Activated naive CD4-positive, alpha-beta T cell treated with Interleukin-2 at 50 U/mL for 16 hours (primary cell): ENCODE measurements at places on chromosomes 1 and 21.

DNA sequence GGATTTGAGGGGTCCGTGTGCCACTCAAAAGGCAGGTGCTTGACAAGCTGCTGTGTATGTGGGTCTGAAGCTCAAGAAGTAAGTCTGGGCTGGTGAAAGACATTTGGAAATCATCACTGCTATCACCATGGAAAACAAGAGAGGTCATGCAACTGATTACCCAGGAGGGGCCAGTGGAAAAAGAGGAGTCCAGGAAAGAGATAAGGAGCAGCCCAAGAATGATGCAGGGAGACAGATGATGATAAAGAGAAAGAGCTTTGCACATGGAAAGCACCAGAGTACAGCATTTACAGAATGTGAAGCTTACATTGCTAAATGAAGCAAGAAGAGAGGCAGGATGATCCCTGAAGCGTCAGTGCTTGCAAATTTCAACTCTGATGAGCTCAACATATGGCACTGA lies 203.2 kb downstream of the SETD4 start:
- no peak for DNase-seq

DNA sequence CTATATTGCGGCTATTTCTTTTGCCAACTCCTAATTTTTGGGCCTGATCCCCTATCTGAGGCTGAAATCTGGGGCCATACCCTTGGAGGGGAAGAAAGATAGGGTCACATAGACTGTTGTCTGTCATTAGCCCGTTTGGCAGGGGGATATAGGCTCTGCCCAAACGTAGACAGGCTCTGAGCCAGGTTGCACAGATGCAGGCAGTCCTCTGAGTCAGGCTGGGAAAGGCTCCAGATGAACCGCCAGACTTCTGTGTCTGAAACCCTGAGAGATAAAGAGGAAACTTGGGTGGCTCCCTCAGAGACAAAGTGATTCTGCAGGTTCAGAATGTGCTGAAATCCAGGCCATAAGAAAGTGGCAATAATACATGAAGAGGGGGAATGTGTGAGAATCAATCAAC lies 4.0 kb upstream of the CAP1 start:
- DNase-seq = no peak

DNA sequence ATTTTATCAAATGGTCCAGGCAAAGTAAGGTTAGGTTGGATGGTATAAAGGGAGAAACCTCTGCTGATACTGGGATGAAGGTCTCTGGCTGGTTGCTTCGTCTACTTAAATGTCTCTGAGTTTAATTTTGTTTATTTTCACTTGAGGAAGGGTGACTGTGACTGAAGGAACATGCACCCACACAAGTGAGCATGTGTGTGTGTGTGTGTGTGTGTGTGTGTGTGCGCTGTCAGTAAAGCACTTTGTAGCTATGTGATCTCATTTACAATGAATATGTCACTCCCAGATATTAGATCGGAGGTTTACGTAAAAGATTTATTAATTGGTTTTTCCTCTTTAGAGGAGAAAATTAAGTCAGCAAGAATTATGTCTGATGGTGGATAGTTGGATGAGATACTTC lies 4.4 kb downstream of the FOXD2 start:
- no peak for DNase-seq

DNA sequence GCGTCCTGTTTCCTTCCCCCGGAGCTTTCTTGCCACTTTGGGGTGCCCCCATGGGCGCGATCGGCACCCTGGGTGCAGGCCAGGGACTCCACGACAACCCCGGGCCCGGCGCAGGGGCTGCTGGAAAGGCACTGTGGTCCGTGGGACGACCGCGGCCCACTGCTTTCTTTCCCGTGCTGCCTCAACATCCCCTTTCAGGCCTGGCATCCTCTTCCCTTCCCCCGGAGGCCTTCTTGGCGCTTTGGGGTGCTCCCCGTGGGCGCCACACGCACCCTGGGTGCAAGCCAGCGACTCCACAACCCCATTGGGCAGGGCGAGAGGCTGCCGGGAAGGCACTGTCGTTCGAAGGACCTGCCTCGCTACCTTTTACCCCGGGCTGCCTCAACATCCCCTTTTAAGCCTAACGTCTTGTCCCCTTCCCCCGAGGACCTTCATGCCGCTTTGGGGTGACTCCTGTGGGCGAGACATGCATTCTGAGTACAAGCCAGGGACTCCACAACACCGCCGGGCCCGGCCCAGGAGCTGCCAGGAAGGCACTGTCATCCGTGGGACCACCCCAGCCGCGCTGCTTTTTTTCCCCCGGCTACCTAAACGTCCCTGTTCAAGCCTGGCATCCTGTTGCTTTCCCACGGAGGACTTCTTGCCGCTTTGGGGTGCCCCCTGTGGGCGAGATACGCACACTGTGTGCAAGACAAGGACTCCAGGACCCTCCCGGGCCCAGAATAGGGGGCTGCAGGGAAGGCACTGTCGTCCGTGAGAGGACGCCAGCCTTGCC lies 137.8 kb downstream of the LIPI start:
- DNase-seq = no peak

- no peak for DNase-seq
These were observed 24.0 kb upstream of the CPT2 start for GRCh38 chr1:53172426-53173128.

DNA sequence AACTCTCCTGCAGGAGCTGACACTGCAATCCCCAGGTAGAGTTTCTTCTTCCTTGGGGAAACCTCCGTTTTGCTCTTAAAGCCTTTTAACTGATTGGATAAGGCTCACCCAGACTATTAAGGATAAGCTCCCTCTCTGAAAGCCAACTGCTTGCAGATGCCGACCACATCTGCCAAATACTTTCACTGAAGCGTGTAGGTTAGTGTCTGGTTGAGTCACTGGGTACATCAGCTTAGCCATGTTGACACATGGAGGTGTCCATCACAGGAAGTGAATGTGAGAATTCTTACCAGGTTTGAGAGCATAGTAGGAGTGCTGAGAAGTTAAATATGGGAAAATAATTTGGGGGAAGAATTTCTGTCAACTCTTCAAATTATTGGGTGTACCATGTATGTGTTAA lies 202.0 kb downstream of the AJAP1 start:
- DNase-seq = no peak

DNA sequence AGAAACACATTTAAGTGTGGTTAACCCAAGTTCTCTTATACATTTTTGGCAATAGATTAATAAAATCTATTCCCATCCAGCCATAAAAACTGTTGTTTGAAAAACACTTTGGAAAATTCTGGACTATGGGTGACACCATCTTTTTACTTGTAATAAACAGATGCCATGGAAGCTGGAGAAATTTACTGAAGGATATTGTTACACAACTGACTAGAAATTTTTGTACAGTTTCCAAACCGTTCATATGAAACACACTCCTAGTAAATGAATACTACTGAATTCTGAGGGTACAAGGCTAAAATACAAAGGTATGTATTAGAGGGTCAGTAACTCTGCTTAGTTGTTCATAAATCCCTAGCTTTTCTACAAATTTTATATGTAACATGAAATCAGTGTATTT lies 48.7 kb downstream of the TRIM33 start:
- DNase-seq = no peak

- DNase-seq = no peak
These were observed 19.1 kb upstream of the PINK1 start for GRCh38 chr1:20614131-20614579.

DNA sequence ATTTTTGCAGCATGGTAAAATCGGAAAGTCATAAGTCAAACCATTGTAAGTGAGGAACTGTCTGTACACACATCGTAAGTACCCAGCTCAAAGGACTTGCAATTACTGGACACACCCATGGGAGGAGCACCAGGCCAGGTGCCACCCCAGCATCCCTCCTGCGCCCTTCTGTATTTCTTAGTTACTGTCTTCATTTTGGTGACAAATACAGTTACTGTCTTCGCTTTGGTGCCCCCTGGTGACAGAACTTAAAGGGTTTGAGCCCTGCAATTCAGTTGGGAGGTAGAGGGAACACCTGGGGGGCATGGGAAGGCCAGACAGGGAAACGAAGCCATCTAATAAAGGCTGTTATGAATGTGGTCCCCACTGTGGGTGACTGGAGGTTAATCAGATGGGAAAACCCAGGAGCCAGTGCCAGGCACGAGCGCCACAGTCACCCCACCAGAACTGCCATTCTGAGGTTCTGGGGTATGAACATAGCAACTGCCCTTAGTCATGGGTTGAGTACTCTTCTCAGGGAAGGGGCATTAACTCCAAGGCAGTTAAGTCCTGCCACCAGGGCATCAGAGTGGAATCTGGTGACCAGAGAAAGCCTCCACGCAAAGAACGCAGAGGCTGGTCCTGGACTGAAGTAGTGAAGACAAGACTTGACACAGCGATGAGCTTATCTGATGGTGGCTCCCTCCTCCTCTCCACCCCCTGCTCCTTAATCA lies 612.9 kb downstream of the PTPRU start:
- peak; percentile 21 for DNase-seq

GRCh38 chr1:99069146-99069545 lies 64.5 kb upstream of the PLPPR5 start:
- no peak for DNase-seq

- DNase-seq = no peak
These were observed 348.8 kb upstream of the DAB1 start for GRCh38 chr1:57772580-57773195.

- DNase-seq = no peak
These were observed 148.4 kb downstream of the SYT2 start for GRCh38 chr1:202561726-202562443.

- DNase-seq = no peak
These were observed 78.1 kb downstream of the KIF26B start for GRCh38 chr1:245232931-245233330.

DNA sequence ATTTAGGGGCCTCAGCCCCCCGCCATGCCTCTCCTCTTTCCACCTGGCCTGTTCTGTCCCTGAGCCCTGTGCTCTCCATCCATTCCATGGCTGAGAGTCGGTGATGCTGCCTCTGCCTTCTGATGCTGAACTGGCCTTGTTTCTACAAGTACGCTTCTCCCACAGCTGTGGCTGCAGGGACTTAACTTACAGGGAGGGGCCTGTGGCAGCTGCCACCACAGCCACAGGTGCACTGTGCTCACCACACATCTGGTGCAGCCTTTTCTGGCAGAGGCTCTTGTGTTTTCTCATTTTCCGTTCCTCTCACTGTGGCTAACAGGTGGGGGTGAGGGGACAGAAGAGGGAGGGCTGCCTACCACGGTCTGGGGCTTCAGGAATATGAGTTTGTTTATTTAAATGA lies 4.2 kb downstream of the FMO1 start:
- DNase-seq = no peak

DNA sequence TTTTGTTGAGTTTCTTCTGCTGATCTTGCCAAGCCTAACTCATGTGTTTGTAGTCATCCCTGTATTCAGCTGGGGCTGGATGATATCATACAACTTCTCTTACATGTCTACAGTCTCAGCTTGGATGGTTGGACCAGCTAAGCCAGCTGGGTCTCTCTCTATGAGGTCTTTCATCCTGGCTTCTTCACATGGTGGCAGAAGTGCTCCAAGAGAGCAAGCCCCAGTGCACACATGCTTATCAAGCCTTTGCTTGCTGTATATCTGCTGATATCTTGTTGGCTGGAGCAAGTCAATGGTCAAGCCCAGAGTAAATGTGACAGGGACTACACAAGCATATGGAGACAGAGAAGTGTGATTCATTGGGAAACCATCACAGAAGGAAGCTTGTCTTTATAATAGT lies 29.2 kb upstream of the SLC44A5 start:
- DNase-seq = no peak

- DNase-seq = no peak
These were observed 19.5 kb upstream of the PSMB2 start for GRCh38 chr1:35660581-35661473.

DNA sequence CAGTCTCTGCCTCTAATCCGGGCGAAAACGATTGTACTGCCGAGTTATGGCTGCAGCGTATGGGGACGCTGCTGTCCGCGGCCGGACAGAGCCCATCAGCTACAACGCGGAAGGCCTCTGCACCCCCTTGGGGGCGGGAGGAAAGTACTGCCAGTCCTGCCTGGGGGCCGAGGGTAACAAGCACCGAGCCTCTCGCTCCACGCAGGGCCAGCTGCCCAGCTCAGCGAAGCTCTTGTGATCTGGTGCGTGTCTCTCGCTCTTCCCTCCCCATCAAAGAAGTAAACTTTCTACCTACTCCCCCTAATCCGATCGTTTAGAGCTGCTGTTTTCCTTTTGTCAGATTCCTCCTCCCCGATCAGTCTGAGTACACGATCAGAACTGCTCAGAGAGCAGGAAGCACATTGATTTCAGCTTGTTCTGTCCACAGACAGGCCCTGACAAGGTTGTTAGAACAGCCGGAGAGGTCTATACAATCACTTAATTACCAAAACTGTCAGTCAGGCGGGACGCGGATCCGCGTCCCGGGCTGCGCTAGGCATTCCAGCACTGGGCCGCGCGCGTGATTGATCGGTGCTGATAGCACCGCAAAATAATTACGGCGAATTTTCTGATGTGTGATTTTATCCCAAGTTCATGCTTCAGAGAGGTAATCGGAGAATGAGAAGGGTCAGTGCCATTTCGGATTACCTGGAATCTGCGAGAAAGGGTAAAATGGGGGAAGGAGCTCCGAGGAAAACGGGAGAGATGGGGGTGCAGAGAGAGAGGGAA lies 8.7 kb upstream of the BARHL2 start:
- no peak for DNase-seq

- DNase-seq = peak; percentile 40
These were observed 17.8 kb upstream of the SLAMF1 start for GRCh38 chr1:160664573-160665051.

- no peak for DNase-seq
These were observed 95.9 kb upstream of the SGIP1 start for GRCh38 chr1:66438062-66438461.

DNA sequence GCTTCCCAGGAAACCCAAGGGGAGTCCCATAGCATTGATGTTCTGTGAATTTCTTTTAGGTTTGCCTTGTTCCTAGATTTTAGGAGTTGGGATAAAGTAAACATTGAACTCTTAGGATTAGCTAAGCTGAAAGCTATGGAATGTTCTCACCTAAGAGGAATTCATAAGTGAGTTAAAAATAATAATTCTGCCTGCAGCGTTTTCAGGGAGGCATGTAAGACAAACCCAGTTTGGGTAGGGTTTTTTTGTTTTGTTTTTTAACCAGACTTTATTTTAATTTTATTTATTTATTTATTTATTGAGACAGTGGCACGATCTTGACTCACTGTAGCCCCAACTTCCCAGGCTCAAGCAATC lies 28.9 kb upstream of the CD101 start:
- no peak for DNase-seq

DNA sequence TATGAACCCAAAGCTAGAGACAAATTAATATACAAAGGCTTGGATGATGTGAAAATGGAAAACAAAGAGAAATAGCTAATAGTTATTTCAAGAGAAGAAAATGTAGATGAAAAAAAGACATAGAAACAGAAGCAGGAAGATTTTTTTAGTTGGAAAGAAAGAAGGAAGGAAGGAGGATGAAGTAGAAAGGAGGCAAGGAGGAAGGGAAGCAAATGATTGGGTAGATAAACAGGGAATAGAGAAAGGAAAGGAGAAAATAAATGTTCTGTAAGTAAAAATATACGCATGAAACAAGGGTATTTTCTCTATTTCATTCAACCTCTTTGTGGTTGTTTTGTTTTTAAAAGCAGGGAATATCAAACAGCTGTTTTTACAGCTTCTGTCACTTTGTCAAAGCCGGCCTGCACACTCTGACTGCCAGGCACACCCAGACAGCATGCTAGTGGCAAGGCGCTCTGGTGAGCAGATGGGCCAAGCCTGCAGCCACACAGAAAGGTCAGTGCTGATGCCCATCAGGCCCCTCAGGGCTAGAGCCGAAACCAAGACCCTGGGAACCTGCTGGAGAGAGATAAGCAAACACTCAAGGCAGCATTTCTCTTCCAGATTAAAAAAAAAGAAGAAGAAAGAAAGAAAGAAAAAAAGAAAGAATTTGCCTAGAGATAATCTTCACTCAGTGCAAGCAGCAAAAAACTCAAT lies 72.9 kb upstream of the CTTNBP2NL start:
- DNase-seq = no peak
